ENCODE measurements at places on chromosomes 16 and 17.

GRCh38 chr16:10497132-10498101 is 83.0 kb downstream of the EMP2 start:
- no peak for DNase-seq

DNA sequence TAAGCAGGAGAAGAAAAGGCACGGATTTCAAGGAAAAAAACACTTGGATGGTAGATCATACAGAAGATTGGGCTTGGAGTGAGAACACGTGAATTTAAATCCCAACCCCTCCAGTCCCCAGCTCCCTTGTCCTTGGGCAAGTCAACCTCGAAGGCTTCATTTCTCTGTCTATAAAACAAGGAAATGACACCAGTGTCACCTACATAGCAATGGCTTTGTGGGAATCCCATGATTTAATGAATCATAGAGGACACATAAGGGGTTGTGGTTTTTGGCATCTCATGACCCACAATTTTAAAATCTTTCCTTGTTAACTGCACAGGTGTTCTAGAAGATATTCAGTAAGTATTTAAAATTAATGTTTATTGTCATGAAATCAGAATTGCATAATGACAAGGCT is 8.2 kb upstream of the CCL2 start:
- DNase-seq: no peak

GRCh38 chr17:64777415-64778239 is 115.5 kb upstream of the SMURF2 start:
- no peak for DNase-seq

DNA sequence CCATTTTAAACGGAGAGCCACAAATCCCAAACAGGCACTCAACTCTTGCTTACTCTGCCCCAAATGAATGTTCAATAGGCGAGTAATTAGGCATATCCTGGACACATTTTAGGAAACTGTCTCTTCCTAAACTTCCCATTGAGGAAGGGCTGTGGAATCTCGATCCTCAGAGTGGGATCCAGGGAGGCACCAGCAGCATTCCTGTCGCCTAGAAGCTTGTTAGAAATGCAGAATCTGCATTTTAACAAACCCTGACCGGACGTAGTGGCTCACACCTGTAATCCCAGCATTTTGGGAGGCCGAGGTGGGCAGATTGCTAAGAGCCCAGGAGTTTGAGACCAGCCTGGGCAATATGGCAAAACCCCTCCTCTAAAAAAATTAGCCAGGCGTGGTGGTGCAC is 95.6 kb downstream of the GAS7 start:
- no peak for DNase-seq

- no peak for DNase-seq
These were observed 7.3 kb upstream of the SMIM5 start for GRCh38 chr17:75625813-75626486.

DNA sequence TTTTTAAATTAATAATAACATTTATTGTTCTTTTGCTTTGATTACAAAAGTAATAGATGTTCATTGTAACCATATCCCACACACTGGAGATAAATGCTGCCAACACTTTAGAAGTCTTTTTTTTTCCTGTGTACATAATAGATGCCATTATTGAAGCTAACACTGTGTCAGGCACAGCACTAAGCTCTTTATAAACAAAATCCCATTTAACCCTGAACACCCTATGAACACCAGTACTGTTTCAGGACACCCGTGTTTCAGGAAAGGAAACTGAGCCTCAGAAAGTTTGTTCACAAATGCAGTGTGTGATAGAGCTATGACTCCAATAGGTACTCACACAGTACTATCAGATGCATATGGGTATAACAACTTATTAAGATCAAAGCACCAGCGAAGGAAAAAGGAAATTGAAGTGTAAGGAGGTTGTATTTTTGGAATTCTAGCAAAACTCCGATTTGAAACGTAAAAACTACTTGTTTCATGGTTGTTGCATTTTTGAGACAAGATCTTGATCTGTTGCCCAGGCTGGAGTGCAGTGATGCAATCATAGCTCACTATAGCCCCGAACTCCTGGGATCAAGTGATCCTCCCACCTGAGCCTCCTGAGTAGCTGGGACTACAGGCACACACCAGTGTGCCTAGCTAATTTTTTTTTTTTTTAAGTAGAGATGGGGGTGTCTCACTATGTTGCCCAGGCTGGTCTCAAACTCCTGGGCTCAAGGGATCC is 2.0 kb upstream of the KIFC3 start:
- DNase-seq: no peak

- DNase-seq: no peak
These were observed 35.6 kb downstream of the RNF213 start for GRCh38 chr17:80296221-80296620.

DNA sequence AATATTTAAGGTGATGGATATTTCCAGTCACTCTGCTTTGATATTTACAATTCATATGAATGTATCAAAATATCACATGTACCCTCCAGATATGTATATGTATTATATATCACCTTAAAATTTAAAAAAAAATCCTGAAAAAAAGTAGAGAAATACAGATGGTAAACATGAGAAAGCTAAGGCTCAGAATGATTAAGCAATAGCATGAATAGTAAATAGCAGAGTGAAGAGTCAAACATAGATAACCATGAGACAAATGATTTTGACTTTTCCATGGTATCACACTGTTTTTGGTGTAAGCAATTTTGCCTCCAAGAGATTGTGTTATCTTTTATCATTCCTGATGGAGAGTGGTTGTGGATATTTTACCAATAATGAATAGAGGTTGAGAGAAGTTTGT is 868.8 kb downstream of the CDH11 start:
- DNase-seq: no peak

DNA sequence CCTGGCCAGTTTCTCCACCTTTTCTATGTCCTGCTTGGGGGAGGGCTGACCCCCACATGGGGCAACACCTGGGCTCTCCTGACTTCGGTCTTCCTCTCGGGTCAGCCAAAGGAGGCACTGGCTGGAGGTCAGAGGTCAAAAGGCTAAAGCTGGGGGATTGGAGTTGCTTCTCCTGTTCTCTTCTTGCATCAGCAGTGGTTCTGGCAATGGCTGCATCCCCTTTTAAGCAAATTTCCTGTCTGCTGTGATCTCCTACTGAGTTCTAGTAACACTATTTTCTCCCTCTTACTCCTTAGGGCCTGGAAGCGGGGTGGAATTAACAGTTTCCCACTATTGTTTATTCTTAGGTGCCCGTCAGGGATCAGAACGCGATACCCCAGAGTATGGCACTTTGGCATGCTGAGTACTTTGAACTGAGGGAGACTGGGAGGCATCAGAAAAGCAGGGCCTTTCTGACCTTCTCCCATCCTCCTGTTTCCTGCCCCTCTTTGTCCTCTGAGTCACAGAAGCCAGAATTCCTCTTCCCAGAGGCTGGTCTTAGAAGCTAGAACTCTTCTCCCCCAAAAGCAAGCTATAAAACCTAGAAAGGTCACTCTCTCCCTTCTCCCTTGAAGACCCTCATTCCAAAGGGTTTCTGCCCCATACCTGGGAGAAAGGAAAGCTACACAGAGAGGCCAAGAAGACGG is 268.2 kb downstream of the STX8 start:
- no peak for DNase-seq
